ENCODE measurements at places on chromosomes 7 and 10.

DNA sequence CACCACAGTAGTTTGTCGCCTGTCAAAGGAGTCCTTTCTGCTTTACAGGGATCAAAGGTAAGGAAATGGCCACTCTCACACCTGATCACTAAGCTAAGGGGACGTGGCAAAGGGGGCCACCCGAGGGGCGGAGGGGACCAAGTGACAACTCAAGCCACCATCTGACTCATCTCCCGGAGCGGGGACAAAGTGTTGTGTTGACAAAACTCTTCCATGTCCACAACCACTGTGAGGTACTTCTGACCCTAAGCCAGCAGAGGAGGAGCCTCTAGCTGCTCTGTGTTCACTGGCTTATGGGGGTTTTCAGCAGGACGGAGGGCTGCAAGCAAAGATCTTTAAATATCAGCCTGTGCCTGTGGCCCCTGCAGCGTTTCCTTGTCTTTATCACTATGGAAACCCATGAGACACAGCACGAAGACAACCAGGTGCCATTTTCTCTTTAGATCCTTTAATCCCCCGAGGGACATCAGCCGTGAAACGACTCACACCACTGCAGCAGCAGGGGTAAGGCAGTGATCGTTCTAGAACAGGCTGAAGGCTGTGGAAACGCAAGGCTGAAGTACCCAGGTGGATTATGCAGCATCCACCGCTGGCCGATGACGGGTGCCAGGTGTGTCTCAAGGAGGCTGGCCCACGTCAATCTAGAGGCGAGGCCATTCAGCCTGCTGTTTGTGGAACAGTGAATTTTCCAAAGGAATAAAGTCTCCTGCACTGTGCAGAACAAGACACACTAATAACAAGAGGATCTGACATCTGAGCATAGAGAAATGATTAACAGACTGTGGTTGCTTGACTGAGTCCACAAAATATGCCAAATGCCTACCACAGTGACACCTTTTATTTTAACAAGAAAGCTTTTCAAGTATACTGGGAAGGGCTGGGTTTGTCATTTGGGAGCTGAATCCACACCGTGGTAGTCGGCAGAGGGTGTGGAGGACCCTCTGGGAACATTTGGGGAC is 26.6 kb upstream of the DDC start:
- DNase-seq = peak; percentile 75

DNA sequence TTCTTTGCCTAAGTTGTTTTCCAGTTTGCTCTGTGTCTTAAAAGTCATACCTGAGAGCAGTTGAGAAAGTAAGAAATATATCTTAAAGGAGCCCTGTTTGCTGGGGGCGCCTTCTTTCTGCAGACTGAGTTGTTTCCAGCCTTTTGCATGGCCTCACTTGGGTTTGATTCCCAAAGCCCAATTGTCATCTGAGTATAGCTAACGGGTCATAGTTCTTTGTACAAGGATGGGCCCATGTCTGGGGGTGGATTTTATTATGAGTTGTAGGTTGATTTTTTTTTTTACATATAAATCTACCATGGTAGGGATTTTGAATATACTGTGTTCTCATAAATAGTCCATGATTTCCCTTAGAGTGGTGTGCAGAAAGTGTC is 318.7 kb upstream of the LRGUK start:
- DNase-seq = no peak

DNA sequence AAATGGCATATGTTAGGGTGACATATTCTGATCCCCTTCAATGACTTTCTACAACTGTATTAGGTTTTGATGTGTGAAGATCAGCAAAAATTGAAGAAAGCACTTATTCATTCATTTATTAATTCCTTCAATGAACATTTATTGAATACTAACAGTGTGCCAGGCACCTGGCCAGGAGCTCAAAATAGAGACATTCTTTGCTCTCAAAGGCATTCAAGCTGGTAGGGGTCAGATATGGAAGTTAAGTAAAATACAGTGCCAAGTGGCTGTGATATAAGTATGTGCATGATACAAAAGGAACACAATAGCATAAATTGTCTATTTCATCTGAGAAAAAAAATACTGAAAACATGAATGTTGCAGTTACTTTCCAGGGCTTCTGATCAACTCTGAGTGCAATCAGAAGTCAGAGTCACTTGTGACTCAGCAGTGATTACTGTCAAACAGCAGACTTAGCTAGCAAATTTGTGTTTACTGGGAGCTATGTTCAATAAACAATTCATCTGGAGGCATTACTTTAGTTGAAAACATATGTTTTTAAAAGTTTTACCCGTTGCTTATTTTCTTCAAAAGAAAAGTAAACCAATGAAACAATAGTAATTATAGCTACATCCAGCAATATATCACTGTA is 60.4 kb upstream of the CACNB2 start:
- DNase-seq = no peak

- DNase-seq = no peak
Observed at GRCh38 chr10:95324436-95325268, 33.8 kb upstream of the PDLIM1 start.

- no peak for DNase-seq
Observed at GRCh38 chr10:7561216-7561893, 105.4 kb downstream of the ITIH5 start.

DNA sequence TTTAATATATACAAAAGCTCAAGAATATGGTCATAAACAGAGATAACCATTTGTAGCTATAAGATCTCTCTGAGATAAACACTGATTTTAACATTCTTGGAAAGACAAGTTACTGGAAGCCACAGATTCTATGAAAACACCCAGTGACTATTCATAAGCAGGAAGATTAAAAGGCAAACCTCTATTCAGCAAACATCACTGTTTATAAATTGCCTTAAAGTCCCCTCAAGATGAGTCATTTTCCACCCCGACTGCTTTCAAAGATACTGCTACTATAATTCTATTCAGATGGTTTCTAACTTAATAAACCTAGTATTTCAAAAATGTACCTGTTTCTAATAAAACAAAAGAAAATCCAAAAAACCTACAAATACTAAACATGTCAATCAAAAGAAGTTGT is 21.0 kb downstream of the TM9SF3 start:
- DNase-seq = no peak

DNA sequence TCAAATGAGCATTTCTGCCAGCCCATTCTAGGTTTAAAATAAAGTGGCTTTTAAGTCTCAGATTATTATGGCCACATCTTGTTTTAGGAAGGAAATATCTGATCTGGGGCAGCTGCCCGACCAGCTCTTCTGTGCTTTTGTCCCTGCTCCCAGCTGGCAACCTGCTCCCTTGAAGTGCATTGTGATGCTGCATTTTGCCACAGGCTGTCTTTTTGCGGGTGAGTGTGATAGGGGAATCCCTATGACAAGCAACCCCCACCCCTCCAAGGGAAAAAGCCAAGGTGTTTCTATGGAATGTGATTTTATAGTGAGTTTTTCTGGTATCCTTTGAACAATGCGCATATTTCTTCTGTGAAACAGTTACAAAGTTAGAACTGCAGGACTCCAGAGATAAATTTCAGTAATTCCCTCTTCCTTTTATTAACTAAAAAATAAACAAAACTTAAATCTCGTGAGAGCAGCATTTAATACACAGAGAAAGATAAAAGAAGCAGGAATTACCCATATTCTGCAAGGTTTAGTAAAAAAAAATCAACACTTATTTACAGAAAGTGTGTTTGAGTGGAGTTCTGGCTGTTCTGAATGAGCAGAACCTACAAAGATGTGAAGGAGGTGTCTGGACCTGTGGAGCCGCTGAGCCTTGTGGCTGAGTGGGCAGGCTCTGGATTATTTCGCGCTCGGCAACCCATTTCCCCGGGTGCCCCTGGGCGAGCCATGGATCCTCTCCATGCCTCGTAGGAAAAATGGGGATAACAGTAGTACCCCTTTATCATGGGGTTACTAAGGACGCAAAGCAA is 10.1 kb upstream of the HPS1 start:
- DNase-seq = no peak

- no peak for DNase-seq
Observed at GRCh38 chr10:108877095-108877561, 1046.2 kb downstream of the XPNPEP1 start.

- DNase-seq = peak; percentile 92
Observed at GRCh38 chr7:36389371-36390198, at the start of gene ANLN. ANLN (plus strand) TSS chr7:36389862; CDS start chr7:36390027, 165 bp downstream.

DNA sequence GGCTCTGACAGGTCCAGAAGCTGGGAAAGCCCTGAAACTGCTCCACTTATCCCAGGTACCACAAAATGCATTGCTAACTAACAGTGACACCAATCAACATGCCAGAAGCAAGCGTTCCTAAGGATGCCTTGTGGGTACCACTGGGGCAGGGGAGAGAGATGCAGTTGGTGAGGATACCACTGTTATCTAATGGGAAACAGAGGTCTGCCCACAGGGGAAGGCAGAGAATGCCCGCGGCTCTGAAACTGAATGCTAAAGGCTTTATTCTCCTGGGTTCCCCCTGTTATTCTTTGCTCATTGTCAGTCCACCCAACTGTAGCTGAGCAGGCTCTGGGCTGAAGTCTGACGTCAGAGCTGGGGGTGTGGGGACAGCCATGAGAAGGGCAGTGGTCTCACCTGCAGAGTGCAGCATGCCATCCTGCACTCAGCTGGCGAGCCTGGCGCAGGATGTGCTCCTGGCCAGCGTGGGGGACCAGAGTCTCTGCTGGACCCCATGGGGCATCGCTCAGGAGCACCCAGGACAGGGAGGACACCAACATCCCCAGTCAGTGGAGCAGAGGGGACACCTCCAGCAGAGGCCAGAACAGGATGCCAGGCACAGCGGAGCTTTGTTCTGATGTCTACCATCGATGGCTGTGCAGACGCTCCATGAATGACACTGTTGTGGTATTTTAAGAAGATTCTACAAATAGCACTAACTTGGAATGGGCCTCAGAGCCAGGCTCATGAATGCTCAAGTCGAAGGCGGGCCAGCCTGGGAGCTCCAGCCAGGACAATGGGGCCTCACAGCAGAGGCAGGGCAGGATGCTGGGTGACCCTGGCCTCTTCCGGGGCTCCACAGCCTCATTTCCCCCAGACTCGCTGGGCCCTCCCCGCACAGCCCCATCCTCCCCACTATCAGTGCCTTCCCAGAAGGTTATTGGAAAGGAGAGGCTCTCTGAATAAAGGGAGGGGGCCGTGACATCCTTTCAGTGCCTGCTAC is 95.8 kb downstream of the ARHGAP22 start:
- no peak for DNase-seq

GRCh38 chr7:47283497-47284131 is 298.3 kb downstream of the TNS3 start:
- no peak for DNase-seq

DNA sequence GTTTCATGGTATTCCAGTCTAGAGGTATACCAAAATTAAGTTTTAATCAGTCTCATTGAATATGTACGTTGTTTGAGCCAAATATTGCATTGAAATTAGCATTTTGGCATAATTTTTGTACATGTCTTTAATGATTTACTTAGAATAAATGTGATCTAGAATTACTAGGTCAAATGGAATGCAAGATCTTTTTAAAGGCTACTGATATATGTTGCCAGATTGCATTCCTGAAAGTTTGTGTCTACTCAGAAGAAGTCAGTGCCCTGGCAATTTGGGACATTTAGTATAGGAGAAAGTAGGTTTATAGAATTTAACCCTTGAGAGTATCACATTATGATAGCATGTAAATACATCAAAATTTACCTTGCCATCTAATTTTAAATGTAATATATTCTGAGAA is 32.4 kb downstream of the KMT2E start:
- DNase-seq = no peak

GRCh38 chr10:62374862-62375710 is 917 bp downstream of the ZNF365 start:
- no peak for DNase-seq

DNA sequence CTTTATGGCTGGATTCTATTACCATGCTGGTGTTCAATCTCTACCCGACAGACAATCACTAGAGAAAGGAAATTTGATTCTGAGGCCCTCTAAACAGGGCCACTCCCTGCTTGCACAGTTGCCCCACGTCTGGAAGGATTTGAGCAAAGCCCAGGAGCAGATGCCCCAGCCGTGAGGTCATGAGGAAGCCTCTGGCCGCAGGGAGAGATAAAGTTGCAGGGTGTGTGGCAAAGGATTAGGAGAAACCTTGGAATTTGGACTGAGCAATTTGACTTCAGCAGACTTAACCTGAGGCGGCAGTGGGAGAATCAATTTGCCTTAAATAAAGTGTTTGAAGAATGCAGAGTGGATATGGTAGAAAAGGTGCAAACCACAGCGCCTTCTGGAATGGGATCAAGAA is 40.2 kb upstream of the KLF6 start:
- DNase-seq = peak; percentile 73

DNA sequence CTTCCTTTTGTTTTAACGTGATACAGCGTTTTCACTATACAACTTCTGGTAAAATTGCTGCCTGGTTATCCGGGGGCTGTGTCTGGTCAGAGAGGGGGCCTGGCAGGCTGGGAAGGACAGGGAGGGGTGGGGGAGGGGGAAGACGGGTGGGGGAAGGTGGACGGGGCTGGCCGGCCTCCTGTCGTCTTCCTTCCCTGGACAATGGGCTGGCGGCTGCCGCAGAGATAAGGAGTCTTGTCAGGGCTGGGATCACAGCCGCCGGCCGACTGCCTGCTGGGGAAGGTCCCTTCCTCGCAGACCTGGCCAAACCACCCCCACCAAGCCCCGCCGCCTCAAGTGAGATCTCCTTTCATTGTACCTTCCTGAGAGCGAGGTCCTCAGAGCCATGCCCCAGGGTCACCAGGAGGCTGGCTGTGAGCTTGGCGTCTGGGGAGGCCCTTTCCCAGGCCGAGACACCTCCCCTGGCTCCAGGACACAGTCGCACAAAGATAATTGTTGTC is 151.2 kb upstream of the TNRC18 start:
- DNase-seq = no peak

DNA sequence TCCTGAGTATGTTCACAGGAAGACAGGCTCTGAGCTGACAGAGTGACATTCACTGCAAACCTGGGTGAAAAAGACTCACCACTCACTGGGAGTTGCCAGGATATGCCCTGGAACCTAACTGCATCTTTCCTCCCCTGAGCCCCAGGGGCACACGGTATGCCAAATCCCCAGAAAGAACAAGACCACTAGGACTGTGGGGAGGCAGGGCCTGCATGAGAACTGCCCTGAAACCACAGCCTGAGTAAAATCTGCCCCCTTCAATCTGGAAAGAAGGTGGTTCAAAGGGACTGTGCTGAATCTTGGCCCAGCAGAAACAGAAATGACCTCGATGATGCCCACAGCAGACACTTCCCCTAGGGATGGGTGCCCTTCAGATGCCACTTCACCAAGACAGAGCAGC is 6.5 kb downstream of the FAM53B start:
- no peak for DNase-seq

DNA sequence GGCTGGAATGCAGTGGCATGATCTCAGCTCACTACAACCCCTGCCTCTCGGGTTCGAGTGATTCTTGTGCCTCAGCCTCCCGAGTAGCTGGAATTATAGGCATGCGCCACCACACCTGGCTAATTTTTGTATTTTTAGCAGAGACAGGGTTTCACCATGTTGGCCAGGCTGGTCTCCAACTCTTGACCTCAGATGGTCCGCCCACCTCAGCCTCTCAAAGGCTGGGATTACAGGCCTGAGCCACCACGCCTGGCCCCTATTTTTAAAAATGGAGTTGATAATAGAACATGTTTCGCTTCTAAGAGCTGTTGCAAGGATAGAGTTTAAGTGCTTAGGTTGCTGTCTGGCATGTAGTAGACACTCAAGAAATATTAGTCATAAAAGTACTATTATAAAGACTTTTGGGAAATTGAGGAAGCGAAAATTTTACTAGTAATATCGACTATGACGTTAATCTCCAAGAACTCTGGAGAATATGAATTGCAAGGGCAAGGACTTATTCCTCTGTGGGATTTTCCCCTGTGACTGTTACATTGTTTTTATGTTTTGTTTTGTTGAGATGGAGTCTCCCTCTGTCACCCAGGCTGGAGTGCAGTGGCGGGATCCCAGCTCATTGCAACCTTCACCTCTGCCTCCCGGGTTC is 7.9 kb downstream of the GTF2I start:
- no peak for DNase-seq

- DNase-seq = no peak
Observed at GRCh38 chr7:158216198-158216597, 371.4 kb downstream of the PTPRN2 start.

Data from WERI-Rb-1 (cell line).